Amniotic epithelial cell (primary cell): ENCODE measurements at places on chromosomes 12 and 14.

GRCh38 chr14:71115821-71116567 lies 208.7 kb downstream of the PCNX1 start:
- peak; percentile 45 for DNase-seq

GRCh38 chr12:122207391-122207790 lies 3.9 kb downstream of the B3GNT4 start:
- no peak for DNase-seq

DNA sequence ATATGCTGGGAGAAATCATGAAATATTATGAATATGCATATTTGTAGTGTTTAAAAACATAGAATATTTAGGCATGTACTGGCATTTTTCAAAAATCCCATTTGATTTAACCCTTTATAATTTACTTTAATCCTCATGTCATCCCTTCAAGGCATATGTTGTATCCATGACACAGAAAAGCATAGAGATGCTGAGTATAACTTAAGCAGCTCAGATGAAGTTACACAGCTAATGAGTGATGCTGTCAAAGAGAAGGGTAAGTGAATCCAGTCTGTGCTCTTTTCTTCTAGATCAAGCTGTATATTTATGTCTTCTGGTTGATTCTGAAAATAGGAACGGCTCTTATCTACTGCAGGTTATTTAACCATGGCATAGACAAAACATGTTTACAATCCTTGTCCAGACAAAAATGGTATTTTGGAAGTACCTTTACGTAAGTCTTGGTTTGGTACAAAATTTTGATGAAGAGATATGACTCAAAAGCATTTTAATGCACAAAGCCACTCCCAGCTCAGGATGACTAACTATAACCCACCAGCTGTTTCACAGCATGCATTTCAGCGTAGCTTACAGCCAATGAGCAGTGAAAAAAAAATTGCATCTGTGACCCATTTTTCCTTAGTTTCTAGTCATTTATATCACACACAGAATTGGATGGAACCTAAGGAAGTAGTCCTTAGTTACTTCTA lies 201.7 kb downstream of the STXBP6 start:
- peak; percentile 77 for DNase-seq

GRCh38 chr14:94398182-94398479 lies 9.7 kb upstream of the SERPINA1 start:
- DNase-seq: no peak

GRCh38 chr12:119406308-119406707 lies 71.8 kb downstream of the CCDC60 start:
- DNase-seq: no peak

- no peak for DNase-seq
Observed at GRCh38 chr12:92389466-92389865, 243.8 kb upstream of the BTG1 start.

GRCh38 chr14:94036313-94037167 lies 10.4 kb downstream of the OTUB2 start:
- peak; percentile 65 for DNase-seq

DNA sequence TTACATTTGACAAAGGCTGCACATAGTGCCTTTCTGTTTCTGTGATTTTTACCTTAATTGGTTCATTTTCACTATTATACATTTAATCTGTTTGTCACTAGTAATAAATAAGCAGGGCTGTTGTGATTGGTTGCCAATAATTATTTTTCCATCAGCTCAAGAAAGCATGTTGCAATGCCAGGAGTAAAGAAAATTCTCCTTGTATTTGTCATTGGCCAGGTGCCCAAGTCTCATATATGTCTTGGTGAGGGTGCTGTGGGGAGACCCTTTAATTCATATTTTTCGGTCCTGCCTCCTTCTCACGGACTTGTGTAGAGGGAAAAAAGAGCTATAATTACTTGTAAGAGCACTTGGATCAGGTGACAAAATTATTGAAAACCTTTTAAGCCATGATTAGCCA lies 108.0 kb downstream of the KITLG start:
- DNase-seq: peak; percentile 21

- peak; percentile 9 for DNase-seq
Observed at GRCh38 chr12:4353785-4354208, 25.7 kb downstream of the FGF23 start.

GRCh38 chr12:105721051-105721825 lies 390.7 kb downstream of the C12orf75 start:
- DNase-seq: no peak

- DNase-seq: peak; percentile 88
Observed at GRCh38 chr12:116222358-116222757, 55.1 kb downstream of the MED13L start.

GRCh38 chr12:85820101-85820500 lies 16.1 kb downstream of the RASSF9 start:
- peak; percentile 52 for DNase-seq

- DNase-seq: no peak
Observed at GRCh38 chr14:105589161-105589925, 63.0 kb downstream of the TMEM121 start.

DNA sequence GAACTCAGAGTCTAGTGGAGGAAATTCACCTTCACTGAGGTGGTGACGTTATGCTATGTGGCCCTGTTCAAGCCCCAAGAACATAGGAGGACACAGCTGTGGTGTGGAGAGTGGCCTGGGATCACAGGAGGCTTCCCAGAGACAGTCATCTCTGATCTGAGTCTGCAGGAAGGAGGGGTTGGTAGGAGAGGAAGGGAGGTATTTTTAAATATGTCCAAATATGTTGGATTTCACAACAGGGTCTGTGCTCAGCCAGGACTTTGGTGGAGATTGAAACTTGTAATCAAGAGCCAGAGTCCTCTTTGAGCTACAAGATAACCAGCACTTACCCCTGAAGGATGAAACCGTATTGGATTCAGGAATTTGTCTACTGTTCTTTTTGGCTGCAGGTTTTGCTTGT lies 26.4 kb upstream of the MED13L start:
- DNase-seq: peak; percentile 53

GRCh38 chr12:7127916-7128626 lies 618 bp downstream of the RBP5 start:
- no peak for DNase-seq

DNA sequence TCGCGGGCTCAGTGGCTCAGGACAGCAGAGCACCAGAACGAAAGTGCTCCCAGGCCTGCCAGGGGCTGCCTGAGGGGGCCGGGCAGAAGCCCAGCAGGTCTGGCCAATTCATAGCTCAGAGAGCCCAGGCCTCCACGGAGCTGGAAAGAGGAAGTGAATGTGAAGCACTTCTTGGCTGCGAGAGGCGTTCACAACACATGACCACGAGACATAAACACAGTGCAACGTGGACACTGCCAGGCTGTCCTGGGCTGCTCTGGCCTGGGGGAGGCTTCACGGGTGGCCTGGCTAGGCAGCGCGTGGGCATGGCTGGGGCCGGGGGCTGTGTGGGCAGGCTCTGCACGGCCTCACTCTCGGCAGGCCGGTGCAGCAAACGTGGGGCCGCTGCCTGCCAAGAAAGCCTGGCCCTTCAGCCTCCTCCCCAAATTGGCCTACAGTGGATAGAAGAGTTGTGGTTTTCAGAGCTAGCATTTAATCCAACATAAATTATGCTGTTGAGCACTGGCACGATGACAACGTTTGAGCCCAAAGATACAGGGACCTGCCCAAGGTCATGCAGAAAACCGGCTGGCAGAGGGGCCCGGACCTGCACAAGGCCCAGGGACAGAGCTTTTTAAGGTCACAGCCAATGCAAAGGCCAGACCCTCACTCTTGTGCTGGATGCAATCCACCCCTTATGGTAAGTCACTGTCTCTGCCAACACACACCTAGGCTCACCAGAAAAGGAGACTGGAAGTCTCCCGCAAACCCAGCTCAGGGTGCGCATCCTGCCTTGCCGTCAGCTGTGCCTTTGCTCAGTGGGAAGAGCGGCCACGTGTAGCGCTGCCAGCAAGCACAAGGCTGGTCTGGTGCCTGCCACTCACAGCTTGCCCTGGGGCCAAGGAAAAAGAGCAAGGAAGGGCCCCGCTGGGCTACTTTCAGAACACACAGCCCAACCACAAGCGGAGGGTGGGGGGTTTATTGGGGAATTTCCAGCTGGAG lies 8.6 kb downstream of the SLC25A29 start:
- peak; percentile 77 for DNase-seq

DNA sequence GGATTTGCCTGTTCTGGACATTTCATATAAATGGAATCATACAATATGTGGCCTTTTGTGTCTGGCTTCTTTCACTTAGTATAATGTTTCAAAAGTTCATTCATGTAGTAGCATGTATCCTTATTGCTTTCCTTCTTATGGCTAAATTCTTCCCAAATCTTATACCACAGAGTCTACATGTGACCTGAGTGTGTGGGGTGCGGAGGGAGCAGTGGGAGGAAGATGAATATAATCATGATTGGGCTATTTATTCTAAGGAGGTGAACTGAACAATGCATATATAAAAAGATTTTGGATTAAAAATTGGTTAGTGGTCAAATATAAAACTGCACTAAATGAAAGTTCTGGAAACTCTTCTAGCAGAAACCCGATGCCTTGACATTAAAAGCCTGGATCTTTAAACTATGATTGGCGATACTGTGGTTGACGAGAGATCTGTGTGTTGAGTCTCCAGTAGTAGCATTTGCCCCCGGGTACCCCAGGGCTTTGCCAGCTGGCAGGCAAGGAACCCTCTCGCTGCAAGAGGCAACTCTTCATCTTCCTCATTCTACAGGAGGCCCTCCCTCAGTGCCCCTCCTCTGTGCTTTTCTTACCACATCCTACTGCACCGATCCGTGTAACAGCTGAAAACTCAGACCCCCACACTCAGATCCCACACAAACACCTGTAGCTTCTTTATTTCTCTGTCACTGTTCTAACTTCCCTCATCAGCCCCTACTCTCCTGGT lies 2.6 kb downstream of the CYP46A1 start:
- no peak for DNase-seq

DNA sequence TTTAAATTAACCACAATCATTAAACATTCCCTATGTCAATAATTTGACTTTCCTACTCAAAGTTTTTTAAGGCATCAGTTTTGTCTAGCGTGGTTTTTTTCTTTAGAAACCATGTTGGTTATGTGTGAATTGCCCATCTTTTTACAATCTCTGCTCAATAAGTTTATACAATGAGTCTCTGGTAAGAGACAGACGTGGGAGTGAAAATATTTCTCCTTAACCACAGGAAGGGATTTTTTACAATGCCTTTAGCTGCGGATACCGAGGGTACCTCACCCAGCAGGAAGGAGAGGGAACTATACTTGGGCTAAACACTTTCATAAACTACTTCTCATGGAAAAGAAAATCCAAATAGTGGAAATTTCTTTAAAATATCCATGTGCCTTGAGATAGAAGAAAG lies 191.4 kb upstream of the BCL2L14 start:
- peak; percentile 64 for DNase-seq

DNA sequence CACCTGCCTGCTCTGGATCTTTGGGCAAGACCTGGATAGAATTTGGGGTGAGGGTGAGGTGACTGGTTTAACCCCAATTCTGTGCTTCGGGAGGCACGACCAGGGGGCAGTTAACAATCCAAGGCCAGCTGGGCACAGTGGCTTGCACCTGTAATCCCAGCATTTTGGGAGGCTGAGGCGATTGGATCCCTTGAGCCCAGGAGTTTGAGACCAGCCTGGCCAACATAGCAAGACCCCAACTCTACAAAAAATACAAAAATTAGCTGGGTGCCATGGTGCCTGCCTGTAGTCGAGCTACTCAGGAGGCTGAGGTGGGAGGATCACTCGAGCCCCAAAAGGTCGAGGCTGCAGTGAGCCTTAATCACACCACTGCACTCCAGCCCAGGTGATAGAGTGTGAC lies 38.2 kb downstream of the HRK start:
- DNase-seq: no peak

DNA sequence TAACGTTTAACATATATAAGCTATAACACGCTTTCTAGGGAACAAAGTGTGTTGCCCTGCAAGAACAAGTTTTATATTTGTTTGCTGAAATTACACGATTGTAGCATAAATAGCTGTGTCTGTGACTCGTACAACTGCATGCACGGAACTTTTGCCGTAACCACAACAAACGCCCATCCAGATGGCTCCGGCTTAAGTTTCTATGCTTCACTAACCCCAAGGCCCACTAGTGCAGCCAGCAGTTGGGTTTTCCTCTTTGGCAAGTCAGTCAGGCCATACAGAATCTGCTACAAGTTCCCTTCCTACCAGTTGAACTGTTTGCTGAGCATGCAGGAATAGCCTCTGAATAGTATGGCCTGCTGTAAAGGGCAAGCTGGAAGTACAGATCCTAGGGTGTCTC lies 12.1 kb downstream of the CSRP2 start:
- DNase-seq: peak; percentile 66

DNA sequence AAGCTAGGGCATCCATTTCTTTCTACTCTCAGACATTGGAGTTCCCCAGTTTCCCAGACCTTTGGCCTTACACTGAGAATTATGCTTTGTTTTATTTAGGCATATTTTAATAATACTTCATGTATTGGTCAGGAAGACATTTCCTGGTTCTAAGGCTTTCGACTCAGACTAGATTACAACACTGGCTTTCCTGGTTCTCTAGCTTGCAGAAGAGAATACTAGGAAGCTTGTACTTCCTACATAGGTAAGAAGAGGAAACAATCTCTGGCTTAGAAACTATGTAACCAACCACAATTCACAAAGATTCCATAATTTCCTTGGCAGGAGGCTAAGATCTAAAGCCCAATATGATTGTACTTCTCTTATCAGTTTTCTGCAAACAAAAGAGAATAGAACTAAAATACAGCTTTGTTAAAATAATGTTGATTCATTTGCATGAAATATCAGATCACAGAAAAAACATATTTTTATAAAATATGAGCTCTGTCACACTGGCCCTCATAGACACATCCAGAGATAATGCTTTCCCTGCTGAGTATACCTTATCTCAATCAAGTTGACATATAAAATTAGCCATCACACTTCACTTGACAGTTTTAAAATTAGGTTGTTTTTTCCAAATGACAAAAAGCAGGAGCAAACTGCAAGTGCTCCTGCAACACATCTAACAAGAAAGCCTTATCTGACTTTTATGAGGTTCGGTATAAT lies 30.5 kb downstream of the CLEC2D start:
- DNase-seq: peak; percentile 68

- no peak for DNase-seq
Observed at GRCh38 chr12:110613071-110613770, 708 bp upstream of the TCTN1 start.

- no peak for DNase-seq
Observed at GRCh38 chr12:80217011-80217535, 117.7 kb downstream of the OTOGL start.

DNA sequence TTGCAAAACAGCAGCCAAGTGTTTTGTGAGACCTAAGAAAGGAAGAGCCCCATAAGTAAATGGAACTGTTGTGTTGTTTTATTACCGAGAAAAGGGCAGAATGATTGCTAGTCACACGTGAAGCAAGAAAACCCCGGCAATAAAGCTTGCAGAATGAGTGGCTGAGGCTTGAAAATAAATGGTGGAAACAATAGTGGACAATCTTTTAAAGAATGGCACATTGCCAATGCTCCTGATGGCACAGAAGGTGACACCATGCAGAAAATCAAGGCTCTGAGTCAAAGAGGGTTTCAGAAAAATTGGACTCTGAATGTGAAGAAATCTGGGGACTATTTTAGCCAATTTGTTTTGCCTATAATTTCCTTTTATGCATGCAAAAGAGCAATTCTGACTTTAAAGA lies 4.0 kb upstream of the AQP2 start:
- no peak for DNase-seq
